ENCODE measurements at places on chromosomes 13 and 19.

- no peak for DNase-seq
Measured at GRCh38 chr19:51712461-51713081, 11.2 kb downstream of the HAS1 start.

DNA sequence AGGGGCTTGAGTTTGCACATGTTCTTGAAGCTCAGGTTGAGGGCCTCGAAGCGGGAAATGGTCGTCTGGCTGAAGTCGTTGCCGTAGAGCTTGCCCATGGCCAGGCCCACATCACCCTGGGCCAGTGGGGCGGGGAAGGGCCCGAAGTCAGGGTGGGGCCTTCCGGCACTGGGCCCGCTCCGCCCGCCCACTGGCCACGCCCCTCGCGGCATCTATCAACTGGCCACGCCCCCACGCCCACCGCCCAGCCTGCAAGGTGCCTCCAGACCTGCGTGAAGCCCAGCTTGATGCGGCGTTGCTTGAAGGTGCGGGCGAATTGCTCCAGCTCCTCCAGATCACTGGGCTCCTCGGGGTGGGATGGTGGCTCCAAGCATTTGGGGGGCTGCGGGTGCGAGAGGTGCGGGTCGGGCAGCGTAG is 19.9 kb downstream of the ZNF574 start:
- DNase-seq: no peak

GRCh38 chr19:52494518-52494917 is 33.0 kb upstream of the ZNF808 start:
- no peak for DNase-seq

DNA sequence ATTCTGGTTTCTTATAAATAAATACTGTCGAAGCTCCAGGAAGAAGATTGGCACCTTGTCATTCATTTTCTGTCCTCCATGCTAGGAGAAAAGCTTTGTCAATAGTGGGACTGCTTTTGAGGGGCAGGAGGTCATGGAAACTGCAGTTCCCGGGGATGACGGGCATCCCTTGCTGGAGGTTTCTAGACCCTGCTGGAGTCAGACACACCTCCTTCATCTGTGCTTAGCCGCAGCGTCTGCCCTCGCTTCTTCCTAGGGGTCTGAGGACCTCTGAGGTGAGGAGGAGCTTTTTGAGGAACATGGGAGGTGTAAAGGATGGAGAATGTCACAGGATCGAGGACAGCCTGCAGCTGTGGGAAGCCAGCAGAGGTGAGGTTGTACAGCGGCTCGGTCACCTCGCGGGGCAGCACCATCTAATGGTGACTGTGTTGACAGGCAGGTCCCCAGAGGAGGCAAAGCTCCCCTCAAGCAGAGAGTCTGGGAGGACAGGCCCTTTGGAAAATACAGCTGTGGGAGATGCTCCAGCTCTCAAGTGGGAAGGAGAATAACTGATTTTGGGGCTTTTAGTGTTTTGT is 172.7 kb upstream of the RNF113B start:
- DNase-seq: no peak

Data from activated CD8-positive, alpha-beta memory T cell treated with anti-CD3 and anti-CD28 coated beads for 1 hour (primary cell).